GM19239 (cell line): ENCODE measurements at places on chromosomes 3 and 15.

- no peak for DNase-seq
Observed at GRCh38 chr15:25739687-25740121, 123.4 kb downstream of the ATP10A start.

GRCh38 chr15:71600237-71600636 lies 210.1 kb upstream of the NR2E3 start:
- no peak for DNase-seq

DNA sequence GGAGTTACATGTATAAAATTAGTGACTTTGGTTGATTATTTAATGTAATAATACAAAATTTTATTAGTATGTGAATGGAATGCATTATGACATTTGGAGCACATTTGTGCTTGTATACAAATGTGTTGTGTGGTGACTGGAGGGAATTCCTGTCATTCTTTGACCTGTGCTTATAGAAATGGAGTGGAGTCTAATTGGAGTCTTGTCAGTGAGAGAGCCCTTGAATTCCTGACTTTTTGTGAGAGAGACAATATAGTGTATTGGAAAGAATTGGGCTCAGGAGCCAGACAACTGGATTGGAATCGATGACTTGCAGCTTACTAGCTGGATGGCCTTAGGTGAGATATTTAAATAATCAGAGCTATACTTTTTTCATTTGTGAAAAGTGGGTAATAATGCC lies 9.4 kb downstream of the TCF12 start:
- DNase-seq, result no peak

DNA sequence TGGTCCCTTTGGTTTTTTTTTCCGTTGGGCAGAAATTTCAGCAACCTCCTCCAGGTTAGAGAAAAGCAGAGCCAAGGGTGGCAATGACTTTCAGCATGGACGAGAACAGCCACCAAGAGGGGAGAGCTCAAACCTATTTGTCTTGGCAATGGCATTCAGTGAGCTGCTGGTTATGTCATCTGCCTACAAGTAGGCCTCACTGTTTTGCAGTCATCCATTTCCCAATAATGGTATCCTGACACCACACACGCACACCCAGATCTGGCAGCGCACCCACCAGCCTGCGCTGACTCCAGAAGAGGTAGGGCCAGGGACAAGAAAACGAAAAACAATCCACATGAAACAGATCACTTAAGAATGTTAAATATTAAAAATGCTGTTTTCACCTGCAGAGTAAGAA lies 92.3 kb downstream of the MAGI1 start:
- no peak for DNase-seq

- DNase-seq, result no peak
Observed at GRCh38 chr3:25973122-25973521, 183.2 kb downstream of the OXSM start.

GRCh38 chr3:127083778-127084397 lies 101.0 kb downstream of the PLXNA1 start:
- no peak for DNase-seq

- no peak for DNase-seq
Observed at GRCh38 chr3:10300087-10300486, 7.3 kb upstream of the GHRL start.

DNA sequence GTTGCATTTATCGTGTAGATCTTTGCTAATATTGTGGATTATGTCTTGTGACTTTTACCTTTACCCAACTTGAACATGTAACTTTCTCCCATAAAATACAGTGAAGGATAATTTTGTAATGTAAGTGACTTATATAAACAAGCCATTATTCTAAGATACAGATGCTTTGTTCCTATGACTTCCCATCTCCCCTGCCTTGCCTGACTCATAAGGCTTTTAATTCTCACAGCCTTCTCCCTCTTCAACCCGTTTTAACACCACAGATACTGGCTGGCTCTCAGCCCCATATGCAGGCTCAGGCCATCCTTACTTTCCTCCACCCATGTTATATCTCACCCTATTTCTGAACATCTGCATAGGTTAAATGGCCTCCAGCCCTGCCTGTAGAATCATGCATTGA lies 4.1 kb downstream of the CCNDBP1 start:
- no peak for DNase-seq

DNA sequence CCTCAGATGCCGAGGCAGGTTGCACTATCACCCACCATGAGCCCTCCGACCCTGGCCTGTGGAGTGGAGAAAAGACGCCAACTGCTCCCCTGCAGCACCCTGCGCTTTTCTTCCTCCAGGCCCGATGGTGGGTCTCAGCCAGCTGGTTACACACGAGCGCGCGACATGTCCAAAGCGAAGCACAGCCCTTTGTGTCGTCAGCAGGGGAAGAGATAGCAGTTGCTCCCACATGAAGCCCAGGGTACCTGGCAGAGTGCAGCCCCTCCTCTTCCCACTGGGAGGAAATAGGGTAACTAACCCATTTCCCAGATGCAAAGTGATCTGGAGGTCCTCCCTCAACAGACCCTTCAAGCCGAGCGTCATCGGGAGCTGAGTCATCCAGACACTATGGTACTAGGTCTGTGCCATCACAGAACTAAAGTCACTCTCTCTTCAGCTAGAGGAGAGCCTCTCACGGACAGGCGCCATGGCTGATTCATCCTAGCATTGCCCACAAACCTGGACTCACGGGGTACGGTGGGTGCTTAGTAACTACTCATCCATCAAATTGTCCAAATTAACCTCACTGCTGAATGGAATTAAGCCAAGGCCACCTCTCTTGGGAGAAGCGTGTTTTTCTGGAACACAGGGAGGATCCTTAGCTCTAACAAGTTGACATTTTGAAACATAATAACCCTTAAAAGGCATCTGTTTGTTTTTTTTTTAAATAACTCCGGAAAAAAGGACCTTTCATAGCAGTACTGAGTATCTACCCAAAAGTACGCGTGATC lies 45.2 kb upstream of the BDH1 start:
- no peak for DNase-seq

DNA sequence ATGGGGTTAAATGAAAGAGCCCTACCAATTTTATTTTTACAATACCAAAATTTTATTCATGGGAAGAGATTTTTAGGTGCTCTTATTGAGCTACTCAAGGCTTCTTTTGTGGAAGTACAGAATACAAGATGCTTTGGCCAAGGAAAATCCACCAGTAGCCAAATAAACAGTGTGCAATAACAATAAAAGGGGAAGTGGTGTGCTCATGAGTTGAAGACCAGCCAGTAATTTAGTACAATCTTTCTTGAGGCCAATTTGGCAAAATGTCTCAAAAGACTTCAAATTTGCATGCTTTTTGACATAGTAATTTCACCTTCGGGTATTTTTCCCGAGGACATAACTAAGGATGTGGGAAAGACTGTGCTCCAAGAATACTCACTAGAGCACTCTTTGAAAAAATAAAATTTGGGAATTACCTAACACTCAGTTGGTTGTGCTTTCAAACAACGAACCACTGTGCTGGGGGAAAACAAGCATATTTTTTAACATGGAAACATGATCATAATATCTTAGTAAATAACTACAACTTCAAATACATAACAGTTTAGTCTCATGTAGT lies 294.0 kb downstream of the DIPK2A start:
- DNase-seq, result no peak

- no peak for DNase-seq
Observed at GRCh38 chr3:55802816-55803215, 315.7 kb upstream of the WNT5A start.

GRCh38 chr3:188052169-188053035 lies 101.6 kb upstream of the LPP start:
- no peak for DNase-seq

- DNase-seq, result no peak
Observed at GRCh38 chr15:40749151-40749630, 5.9 kb downstream of the RMDN3 start.

GRCh38 chr15:64921711-64922110 lies 10.0 kb downstream of the ANKDD1A start:
- DNase-seq, result no peak

- no peak for DNase-seq
Observed at GRCh38 chr3:96731031-96731430, 83.4 kb upstream of the EPHA6 start.
